ENCODE measurements at places on chromosomes 13 and 19.

DNA sequence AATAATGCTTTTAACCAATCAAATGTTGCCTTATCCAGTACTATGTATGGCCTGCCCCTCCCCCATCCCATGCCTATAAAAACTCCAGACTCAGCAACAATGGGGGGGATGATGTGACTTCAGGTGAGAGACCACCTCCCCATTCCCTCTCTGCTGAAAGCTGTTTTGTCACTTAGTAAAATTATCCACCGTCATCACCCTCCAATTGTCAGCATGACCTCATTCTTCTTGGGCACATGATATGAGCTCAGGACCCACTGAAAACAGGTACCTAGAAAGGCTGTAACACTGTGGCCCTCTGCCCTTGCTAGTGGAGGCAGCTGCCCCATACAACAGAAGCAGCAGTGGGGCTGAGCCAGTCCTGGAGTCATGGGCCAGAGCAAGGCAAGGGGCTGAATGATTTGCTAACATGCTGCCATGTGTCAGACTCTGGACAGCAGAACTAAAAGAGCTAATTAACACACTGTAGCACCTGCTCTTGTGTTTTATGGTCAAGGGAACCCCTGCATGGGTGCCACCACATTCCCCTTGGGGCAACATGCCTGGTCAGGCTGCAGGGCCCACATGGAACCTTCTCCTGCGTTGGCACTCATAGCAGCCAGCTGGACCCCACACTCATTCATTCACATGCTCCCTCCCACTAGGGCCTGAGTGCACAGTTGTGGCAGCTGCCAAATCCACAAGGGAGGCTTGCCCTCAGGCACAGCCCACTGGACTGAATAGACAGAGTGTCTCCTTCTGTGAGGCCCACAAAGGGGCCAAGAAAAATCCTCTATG lies 722.2 kb upstream of the PCDH20 start:
- no peak for DNase-seq

GRCh38 chr13:58587183-58587582 lies 955.6 kb downstream of the PCDH17 start:
- no peak for DNase-seq

DNA sequence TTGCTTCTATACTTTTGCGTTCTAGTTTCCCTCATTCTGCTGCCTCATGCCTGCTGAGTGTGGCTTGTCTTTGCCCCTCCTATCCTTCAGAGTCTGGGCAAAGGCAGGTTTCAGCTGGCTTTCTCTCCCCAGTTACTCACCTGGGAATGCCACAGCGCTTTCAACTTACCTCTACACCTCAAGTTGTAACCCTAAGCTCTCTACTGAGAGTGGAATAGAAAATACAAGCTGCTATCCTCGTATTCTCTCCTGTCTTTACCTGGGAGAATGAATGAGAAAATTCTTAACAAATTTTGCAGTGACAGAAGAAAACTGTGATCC lies 316.3 kb upstream of the KLF12 start:
- DNase-seq: no peak

DNA sequence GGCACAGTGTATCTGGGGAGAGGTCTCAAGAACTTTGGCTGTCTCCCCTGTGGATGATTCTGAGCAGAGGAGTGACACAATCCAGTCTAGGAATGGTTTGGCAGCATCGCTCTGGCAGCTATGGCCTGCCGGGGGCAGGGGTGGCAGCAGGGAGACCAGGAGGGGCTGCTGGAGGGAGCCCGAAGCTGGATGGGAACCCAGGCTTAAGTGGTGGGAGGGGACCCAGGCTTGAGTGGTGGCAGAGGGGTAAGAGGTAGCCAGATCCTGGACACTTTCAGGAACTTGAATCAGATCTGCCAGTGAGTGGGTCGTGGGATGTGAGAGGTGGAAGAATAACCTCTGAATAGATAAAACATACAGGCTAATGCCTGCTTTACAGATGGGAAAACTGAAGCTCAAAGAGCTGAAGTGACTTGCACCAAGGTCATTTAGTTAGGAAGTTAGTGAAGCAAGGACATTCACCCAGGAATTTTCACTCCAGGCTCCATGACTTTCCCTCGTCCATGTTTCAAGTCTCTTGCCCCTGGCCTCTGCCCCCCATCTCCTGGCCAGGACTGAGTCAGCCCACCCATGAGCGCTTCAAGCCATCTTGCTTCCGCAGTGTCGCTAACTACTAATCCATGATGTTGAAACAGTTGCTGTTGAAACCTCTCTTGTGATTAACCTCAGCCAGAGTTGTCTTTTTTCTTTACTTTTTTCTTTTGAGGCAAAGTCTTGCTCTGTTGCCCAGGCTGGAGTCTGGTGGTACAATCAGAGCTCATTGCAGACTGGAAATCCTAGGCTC lies 29.9 kb upstream of the C1QTNF9 start:
- no peak for DNase-seq

DNA sequence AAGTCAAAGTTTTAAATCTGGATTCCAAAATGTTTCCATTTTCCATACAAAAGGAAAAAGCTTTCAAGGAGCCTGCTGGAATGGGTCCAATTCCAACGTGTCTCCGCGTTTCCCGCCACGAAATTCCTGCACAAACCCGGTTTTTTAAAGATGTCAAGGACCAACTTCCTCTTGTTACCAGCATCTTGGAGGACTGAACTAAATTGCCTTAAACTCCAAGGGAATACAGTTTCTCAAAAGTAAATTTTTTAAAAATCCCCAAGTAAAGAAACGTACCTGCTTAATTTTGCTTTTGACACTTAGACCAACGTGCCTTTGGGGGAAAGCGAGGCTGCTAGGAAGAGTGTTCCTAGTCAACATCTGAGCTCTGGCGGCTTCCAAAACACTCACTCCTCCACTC lies 12.3 kb upstream of the SOX1 start:
- no peak for DNase-seq

- DNase-seq: no peak
Measured at GRCh38 chr13:45545686-45546409, 69.7 kb downstream of the ERICH6B start.

Data from stimulated activated CD8-positive, alpha-beta memory T cell treated with anti-CD3 and anti-CD28 coated beads, Interleukin-2, amount 100 ng/mL, for 1 hour (primary cell).